ENCODE measurements at places on chromosomes 12 and 14.

- no peak for DNase-seq
Observed at GRCh38 chr12:46514886-46515285, 142.3 kb upstream of the SLC38A2 start.

- DNase-seq, result no peak
Observed at GRCh38 chr12:51254536-51254935, 15.7 kb downstream of the SMAGP start.

- DNase-seq, result no peak
Observed at GRCh38 chr12:103677905-103678304, 90.8 kb downstream of the STAB2 start.

GRCh38 chr14:61573321-61573720, 122.0 kb upstream of the HIF1A start:
- DNase-seq, result no peak

DNA sequence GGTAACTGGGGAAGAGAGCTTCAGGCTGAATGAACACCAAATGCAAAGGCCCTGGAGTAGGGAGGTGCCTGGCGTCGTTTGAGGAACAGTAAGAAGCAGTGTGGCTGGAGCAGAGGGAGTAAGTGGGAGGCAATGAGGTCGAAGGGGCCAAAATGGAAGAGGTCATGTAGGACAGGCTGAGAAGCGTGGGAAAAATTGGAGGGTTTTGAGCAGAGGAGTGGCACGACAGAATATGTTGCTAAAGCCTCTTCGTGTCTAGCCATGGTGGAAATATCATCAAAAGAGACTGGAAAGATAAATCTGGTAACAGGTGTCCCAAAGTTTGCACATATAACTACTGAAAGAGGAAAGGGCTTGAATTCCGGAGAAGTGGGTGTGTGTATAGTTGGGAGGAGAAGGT, 1.9 kb downstream of the TRIM9 start:
- no peak for DNase-seq

- no peak for DNase-seq
Observed at GRCh38 chr14:87141801-87142200, 851.2 kb downstream of the GALC start.

DNA sequence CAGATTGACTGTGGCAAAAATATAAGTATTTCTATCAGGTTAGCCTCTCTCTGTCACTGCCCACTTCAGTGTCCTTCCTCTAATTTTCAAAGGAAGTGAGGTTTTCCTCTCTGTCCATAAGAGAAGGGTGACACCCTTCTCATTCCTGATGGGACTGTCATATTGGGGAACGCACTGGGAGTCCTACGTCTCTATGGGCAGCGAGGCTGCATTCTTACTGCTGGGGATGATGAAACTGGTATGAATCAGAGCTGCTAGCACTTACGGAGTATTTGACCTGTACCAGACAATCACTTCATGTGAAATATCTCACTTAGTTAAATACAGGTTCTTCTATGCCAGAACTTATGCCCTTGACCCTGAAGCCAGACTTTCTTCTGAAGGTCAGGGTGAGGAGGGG, 436.3 kb downstream of the DPF3 start:
- DNase-seq, result no peak

GRCh38 chr12:94326727-94327126, 132.9 kb downstream of the CEP83 start:
- DNase-seq, result no peak

DNA sequence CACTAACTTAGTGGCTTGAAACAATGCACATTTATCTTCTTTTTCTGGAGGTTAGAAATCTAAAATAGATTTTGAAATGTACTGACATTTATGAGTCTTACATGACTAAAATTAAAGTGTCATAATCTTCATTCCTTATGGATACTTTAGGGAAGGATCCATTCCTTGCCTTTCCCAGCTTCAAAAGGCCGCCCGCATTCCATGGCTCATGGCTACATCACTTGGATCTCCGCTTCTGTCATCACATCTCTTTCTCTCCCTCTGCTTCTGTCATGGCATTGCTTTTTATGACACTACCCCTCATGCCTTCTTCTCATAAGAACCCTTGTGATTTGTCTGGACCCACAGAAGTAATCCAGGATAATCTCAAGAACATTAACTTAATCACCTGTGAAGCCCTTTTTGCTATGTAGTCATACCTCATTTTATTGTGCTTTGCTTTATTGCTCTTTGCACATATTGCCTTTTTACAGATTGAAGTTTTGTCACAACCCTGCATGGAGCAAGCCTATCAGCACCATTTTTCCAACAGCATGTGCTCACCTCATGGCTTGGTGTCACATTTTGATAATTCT, 66.5 kb downstream of the GARIN6 start:
- DNase-seq, result no peak

- DNase-seq, result no peak
Observed at GRCh38 chr12:123057513-123058265, 77.2 kb downstream of the ARL6IP4 start.

- no peak for DNase-seq
Observed at GRCh38 chr12:103012884-103013283, 55.4 kb downstream of the ASCL1 start.

DNA sequence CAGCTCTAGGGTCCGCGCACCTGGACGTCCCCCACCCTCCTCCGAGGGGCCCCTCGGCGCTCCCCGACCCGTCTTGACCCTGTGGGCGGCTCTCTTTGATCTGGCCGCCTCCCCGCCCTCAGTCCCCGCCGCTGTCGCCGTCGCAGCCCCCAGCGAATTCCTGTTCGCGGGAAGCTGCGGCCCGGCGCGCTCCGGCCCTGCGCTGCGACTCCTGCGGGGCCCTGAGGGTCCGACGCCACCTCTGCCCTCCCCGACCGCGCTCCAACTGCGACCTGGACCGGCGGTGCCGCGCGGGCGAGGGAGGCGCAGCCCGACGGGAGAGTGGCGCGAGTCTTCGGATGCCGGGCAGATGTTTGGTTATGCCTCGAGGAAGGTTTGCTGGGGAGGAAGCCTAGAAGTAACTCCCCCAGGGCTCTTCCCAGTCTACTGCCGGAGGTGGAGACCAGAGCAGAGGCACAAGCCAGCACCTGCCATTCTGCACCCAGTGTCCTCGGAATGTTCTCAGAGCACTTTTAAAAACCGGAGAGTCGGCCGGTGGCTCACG, 440 bp upstream of the ISM2 start:
- DNase-seq, result no peak

GRCh38 chr14:29054119-29054518, 287.5 kb downstream of the FOXG1 start:
- no peak for DNase-seq

DNA sequence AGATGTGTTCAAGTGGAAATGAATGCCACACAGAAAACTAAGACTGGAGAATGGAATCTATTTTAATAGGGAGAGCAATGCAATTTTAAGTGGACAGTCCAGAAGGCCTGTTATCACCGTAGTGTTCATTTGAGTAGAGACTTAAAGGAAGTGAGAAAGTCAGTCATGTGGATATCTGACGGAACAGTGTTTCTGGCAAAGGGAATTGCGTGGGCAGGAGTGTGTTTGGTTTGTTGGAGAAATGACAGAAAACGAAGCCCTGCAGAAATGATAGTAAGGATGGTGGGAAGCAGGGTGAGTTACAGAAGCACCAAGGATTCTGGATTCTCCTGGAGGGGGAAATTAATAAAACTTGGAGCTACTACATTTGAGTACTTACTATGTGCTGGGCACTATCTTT, 776.6 kb downstream of the MED13L start:
- no peak for DNase-seq

DNA sequence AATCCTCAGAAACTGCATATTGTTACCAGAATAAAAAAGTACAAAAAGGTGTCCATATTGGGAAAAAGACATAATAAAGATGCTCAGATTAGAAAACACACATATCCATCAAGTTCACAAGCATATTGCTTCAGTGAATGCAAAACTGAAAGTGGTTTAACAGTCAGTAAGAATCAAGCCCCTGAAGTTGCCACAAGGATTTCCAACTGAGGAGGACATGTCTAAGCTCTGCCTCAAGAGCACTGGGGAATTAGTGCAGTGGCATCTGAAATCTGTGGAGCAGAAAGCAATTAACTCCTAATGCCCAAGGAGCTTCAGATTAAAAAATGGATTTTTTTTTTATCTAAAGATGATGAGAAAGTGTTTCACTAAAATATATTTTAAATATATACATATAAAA, 113.2 kb downstream of the DENND5B start:
- no peak for DNase-seq

- DNase-seq, result no peak
Observed at GRCh38 chr12:26566186-26566585, 266.8 kb downstream of the ITPR2 start.

- no peak for DNase-seq
Observed at GRCh38 chr12:132835076-132836025, 6.7 kb upstream of the GOLGA3 start.

- no peak for DNase-seq
Observed at GRCh38 chr14:53958628-53959027, 2.0 kb upstream of the BMP4 start.

- DNase-seq, result no peak
Observed at GRCh38 chr14:99981806-99982205, 83.4 kb upstream of the EVL start.

DNA sequence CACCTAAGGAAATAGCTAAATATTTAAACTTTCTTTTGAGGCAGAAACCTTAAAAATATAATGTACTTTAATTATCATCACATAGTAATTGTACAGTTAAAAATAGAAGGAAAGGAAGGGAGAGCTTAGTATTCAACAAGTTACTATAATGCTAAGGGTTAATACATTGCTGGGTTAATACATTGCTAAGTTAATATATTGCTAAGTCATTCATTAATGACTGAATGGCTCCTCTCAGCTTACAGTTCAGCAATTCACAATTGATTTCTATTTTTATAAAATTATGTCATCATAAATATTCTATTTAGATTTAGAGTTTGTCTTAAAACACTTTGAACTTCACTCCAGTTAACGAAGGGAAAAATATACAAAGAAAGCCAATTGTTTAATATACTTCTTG, 207.9 kb downstream of the BMP4 start:
- DNase-seq, result no peak

GRCh38 chr14:101027966-101028365, 124.4 kb upstream of the RTL1 start:
- DNase-seq, result no peak

DNA sequence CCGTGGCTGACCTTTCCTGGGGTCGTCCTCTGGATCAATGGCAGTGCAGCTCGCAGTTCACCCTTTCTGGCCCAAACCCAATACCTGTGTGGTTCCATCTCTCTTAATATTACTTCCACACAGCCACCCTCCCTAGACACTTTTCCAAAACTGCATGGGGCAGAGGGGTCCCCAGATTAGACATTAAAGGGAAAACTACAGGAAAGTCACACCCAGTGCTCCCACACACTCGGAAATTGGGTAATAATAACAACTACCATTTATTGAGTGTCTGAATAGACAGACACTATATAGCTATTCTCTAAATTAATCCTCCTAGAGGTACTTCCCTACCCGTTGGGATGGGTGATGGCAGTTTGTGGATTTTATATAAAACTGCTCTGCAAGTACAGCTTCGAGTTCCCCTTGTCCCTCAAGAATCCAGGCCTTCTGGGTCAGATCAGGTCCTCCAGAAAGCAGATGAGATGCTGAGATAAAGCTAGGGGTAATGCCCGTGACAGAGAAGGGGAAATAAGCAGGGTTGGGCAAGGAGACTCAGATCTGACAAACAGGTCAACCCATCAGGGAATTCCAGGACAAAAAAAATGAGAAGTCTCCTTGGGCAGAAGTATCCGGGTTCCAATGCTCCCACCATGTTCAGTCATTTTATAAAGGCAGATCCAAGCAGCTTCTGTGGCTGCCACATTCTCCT, 795 bp upstream of the PXN start:
- DNase-seq, result no peak

DNA sequence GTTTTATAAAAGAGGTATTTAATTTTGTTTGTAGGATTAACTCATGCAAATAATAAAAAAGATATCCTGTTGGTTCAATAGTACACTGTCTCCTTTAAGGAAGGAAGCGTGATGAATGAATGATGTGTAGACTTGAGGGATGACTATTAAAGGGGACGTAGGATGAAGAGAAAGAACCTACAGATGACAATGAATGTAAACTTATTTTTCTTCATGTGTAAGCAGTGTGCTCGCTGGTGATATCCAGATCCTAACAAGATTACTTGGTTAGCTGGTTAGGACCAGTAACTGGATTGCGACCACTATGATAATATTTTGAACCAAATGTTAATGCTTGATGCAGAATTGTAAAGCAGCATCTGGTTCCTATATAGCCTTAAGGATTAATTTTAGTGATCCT, 2.6 kb downstream of the ARF6 start:
- no peak for DNase-seq

DNA sequence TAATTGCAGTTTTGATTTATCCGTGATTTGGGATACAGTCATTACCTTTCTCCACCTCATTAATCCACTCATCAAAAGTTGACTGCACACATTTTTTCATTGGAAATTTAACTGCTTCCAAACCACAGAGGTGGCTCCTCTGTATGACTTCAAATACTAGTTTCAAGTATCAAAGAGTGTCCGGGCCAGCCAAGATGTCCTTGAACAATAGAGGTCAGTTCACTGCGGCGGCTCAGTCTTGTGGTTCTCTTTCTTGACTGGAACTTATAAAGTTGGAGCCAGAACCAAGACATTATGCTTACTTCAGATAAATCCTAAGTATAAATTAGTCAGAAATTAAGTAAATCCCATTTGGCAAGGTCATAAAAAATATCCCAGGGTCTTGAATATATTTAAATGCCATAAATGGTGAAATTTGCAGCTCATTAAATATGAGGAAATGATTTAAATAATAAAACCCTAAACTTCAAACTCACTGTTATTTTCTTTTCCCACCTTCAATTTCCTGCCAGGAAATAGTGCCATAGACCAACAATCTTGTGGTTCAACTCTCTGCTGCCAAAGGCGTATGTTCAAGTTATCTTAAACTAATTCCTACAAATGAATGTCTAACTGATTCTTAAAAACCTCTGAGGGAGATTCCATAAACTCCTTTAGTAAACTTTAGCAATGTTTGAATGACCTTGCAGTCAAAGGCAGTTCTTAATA, 360.8 kb downstream of the AEBP2 start:
- DNase-seq, result no peak

All from Right ventricle myocardium superior (tissue), 1 donor.